ENCODE measurements at places on chromosomes 12 and 14.
A peak's percentile ranks its signal among the peaks of the same experiment; 100 is the strongest.

- DNase-seq: no peak
Measured at GRCh38 chr14:22558221-22558913, 30.7 kb downstream of the DAD1 start.

DNA sequence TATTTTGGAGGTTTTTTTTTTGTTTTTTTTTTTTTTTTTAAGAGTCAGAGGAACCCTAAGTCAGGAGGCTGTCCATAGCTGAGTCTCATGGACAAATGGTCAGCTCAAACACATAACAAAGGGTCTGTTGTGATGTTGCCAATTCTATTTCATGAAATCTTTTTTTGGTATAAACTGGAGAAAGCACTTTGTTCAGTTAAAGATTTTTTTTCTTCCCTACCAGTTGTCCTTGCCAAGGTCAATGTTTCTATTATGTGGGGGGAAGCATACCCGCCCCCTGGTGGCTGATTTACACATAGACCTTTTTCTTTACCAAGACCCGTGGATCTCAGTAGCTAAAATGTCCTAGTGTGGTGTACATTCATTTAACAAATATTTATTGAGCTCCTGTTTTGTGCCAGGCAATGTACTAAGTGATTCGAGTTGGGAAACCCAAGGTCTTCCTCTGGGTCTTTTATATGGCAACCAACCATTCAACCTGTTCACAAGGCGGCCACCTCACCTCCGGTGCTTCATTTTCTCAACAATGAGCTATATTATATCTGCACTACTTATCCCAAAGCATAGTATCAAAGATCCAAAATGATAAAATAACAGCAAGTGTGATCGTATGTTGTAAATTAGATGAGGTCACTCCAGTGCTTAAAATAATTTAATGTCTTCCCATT is 214.5 kb downstream of the PAH start:
- peak; percentile 6 for DNase-seq

DNA sequence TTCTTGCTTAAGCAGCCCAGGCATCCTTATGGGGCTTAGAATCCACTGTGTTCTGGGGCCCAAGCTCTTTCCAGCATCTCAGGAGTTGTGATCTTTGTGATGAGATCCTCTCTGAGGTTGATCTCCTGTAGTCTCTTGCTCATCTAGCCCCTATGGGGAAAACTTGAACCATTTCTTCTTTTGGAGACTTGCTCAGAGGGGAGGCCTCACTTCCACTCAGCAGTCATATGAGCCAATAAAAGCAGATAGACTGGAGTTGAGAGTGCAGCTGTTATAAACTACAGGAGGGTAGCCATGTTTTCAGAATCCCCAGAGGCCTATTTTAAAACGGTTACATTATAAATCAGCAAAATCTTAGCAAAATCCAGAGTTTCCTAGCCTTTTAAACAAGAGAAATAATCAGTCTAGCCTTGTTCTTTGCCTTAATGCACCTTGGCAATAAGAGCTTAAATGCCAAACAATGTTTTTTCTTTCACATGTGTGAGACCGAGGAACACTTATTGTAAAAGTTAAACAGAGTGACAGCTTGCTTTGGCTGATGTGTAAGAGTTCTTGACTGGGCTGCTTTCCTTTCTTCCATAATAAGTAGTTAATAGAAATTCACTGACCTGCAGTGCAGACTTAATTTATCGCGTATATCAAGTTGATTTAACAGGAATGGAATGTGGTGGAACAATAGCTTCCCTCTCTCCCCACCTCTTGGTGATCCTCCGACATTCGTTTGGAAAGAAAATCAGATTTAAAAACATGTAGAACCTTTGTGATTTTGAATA is 168.3 kb downstream of the NEDD1 start:
- DNase-seq: no peak

DNA sequence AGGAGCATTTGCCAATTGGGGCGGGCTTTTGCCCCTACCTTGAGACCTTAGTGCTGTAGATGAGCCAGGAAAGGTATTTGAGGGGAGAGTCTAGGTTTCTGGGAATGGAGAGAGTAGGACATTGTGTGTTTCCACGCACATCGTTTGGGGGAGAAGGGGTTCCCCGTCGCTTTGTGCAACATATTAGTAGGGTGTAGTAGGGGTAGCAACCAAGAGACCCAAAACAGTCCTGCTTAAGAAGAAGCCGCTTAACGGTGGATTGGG is 694 bp upstream of the PTGES3 start:
- no peak for DNase-seq

GRCh38 chr12:103181366-103182152 is 224.1 kb downstream of the ASCL1 start:
- DNase-seq: no peak

DNA sequence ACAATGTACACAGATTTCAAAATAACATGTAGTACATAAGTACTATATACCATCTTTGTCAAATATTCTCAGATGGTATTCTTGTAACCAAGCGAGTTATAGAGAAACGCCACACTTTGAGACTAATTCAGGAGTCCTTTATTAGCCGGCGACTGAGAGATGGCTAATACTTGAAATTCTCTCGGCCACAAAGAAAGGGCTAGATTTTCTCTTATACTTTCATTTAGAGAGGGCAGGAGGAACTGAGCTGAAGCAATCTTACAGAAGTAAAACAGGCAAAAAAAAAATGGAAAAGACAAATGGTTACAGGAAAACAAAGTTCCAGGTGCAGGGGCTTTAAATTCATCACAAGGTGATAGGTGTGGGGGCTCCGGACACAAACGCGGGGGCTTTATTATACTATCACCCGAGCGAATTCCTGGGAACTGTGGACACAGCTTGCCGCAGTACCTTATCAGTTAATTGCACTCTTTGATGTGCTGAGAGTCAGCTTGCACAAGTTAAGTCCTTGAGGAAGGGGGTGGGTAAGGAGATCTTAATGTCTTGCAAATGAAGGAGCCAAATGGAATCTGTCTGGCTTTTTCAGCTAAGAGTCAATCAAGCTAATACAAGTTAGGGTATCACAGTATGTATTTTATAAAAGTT is 382.3 kb downstream of the KCNH5 start:
- peak; percentile 45 for DNase-seq

DNA sequence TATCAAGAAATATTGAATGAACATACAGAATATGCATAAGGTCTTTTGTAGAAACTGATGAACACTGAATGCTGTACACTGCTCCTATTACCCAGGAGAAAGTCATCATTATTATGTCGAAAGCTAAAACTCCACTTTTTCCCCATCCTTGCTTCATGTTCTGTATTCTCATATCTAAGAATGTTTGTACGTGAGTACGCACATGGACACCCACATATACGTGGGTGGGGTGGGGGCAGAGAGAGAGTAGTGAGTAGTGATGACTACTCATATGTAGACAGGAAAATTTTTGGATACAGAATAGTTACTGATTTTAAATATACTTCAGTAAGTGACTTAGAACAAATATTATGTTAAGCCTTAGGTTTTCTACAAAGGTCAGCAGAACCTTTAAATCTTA is 75.1 kb downstream of the FERMT2 start:
- DNase-seq: no peak

- no peak for DNase-seq
Measured at GRCh38 chr12:65740873-65741600, 83.2 kb upstream of the HMGA2 start.

DNA sequence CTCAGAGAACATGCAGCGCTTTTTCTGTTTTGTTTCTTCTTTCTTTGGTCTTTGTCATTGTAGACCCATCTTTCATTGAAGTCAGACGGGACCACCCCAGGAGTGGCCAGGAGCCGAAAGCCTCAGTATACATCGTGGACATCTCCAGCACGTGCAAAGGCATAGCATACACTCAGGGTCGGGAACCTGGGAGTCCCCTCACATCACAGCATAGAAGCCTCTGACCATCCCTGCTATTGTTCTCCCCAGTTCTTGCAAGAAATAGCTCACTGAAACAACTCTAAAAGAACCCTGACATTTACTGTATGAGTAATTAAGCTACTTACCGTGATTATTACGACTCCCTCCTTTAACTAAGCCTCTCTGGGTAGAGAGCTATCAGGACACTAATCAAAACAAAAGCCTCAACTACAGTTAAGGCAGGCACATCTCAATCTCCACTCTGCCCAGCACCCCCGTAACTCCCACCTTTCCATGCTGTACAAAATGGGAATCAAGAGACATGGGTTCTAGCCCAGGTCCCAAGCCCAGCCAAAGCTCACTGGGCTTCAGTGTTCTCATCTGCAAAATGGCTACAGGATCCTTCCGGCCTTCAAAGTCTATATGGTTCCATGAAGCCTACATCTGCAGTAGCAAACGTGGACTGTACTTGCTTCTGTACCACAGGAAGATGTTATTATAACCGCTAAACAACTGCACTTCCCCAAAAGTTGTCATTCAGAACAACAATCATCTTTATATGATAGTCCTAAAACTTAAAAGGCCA is 6.7 kb downstream of the CCDC88C start:
- DNase-seq: no peak

GRCh38 chr14:91569301-91569700 is 59.2 kb upstream of the PPP4R3A start:
- DNase-seq: no peak

GRCh38 chr12:118034429-118035189 is 18.1 kb downstream of the RFC5 start:
- DNase-seq: peak; percentile 20

GRCh38 chr14:102192840-102193502 is 53.3 kb downstream of the WDR20 start:
- no peak for DNase-seq

DNA sequence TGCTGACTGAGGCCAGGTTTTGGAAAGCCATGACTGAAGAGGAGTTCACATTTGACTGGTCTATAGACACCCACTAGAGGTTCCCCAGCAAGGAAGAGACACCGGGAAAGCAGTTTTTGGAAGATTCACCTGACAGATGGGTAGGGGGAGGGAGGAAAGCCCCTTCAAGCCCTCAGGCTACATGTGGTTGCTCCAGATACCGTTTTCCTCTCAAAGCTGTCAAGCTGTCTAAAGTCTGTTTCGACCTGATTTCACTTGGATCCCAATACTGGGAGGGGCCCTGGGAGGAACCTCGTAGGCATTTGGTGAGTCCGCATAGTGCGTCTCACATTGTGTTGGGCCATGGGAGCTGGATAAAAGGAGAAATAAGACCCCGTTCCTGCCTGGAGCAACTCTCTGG is 1.7 kb upstream of the LRP1 start:
- DNase-seq: no peak

- DNase-seq: peak; percentile 57
Measured at GRCh38 chr12:62934239-62934798, 631 bp downstream of the PPM1H start.

DNA sequence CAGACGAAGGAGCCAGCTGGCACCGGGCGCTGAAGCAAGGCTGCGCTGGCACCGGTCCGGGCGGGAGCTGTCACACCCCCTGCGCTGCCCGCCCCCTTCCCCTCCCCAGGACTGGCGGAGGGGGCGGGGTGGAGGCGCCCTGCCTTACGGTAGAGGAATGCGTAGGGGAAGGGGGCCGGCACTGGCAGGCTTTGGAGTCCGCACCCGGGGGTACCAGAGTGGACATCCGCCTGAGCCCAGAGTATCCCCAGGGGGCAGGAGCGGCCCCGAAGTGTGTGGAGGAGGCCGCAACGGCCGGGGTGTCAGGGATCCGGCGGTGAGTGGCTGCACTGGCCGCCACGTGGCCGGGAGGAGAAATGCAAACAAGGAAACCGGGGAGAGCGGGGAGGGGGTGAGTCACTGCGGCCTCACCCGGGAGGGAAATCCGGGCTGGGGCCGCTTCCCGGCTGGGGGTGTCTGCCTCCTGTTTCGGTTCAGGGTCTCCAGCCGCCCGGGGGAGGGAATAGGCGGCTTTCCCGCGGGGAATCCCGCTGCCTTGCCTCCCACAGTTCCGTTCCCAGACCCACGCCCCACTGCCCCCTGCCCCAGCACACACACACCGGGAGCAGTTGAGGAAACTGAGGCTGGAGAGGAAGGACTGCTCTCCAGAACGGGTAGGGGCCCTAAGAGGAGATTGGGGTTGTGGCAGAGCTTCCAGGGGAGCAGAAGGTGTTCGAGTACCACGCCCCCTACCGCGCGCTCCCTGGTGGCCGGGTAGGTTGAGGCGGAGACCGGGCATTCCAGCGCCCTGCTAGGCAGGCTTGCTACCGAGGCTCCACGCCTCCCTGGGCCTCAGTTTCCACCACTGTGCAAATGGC is at the start of gene RAPGEF3:
Gene RAPGEF3, minus strand, starts transcription at position 47 of the 857 bp plus-strand sequence. CDS start 324 bp downstream, outside the sequence.
- DNase-seq: peak; percentile 75

DNA sequence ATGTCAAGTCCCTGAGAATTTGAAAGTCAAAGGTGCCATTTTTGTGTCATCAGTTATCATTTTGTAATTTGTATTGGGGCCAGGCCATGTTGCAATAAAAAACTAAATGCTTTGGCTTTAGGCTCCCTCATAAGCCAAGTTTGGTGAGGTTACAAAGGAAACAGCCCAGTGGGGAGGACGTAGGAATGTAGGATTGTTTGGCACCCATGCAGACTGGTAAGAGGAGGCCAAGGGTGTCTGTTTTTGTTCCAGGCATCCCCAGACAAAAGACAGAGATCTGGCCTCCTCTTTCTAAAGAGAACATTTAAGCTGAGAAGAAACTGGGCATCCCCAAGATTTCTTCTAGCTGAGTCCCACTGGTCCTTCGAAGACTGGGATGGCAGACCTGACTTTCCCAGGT is 111.7 kb downstream of the SUDS3 start:
- DNase-seq: no peak

GRCh38 chr14:100077441-100077840 is 12.2 kb downstream of the EVL start:
- no peak for DNase-seq

DNA sequence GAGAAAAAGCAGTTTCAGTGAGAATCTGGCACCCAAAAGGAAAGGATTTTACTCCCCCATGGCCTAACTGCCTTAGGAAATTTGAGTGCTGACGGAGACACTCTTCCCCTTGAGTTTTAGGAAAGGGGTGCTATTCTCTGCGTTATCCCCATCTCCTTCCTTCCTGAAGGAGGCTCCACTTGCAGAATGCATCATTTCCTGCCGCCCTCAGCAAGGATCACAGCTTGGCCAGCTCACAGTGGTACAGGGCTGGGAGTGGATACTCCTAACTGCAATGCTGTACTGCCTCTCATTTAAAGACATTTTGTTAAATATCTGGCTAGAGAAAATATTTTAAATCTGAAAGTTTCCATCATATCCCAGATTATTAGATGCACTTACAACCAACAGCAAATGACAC is 33.0 kb downstream of the RDH12 start:
- DNase-seq: no peak

- no peak for DNase-seq
Measured at GRCh38 chr12:92676710-92677109, 26.1 kb upstream of the PLEKHG7 start.

DNA sequence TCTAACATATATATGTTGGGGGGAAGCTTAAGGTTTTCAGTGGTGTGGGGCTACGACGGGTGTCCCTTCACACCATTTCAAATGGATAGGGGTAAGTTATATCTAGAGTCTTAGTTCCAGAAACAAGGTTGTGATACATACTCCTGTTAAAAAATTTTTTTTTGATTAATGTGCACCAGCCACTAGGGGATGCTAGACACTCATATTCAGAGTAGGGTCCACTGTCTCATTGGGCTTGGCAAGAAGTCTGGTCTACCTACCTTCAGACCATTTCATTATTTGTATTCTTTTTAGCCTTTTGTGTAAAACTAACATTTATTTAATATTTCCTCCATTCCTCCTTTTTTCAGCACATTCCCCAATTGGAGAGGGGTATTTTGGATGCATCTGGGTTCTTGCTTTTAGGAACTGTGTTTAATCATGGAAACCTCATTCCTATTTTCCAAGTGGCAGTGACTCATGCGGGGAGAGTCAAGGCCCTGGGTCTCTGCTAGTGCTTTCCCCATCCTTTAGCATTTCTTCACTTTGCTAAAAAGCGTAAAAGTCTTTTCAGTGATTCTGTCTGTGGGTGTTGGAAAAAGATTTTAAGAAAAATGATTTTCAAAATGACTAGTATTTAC is 33.4 kb downstream of the ANO4 start:
- peak; percentile 72 for DNase-seq

Measured in NCI-H146 (cell line).